ENCODE measurements at places on chromosomes 2 and 18. TPM values are rescaled to one million over a fixed set of nuclear protein-coding genes. Genes with fewer than 3 reads are reported as not detected.

MYOM1 gene
- 0.10 TPM for polyA plus RNA-seq

LIMS4 gene
- 5.2 TPM for polyA plus RNA-seq

GALNT5 gene
- polyA plus RNA-seq, result 28.9 TPM

CHRND gene
- not detected for polyA plus RNA-seq

LYPD6B gene
- polyA plus RNA-seq, result 0.05 TPM

SERPINB4 gene
- not detected for polyA plus RNA-seq

PIKFYVE gene
- polyA plus RNA-seq, result 9.3 TPM

MC5R gene
- not detected for polyA plus RNA-seq

RAPGEF4 gene
- polyA plus RNA-seq, result 1.7 TPM

PTGR3 gene
- polyA plus RNA-seq, result 24.6 TPM

B3GNT7 gene
- 0.07 TPM for polyA plus RNA-seq

UBE2F gene
- 59.8 TPM for polyA plus RNA-seq

IL36A gene
- polyA plus RNA-seq, result not detected

ATP6V1B1 gene
- polyA plus RNA-seq, result 1.4 TPM

EVX2 gene
- polyA plus RNA-seq, result not detected

IFIH1 gene
- polyA plus RNA-seq, result 0.76 TPM

All from IMR-90 (cell line).